ENCODE measurements at places on chromosomes 1 and 21.

- no peak for DNase-seq
Observed at GRCh38 chr21:41695513-41695912, 71.3 kb downstream of the RIPK4 start.

DNA sequence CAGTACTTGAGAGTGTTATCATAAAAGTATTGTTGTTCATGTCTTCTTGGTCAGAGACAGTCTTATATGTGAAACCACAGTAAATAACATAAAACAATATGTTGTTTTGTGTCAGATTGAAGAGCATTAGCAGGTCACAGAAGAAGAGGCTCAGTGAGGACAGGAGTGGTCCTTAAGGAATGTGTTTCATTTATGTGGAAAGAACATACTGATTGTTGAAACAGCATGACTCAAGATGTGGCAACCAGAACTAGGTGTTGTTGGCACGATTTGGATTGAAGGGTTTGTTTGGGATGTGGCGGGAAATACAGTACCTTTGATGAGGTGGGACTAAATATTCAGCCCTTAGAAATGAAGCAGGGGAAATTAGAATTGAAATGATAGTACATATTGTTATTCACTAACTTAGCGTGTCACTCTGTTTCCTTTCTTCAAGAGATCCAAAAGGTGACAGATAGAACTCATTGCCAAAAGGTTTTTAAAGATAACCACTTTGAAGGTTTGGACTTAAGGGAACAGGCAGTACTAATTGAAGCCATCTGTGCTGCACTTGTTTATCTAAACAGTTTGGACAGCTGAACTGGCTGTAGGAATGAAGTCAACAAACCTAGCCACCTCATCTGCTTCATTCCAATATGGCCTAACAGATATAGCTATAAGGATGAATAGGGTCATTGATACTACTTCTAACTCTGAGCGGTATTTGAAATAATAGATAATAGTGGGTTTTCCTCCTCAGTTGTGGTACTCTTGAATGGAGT lies 14.4 kb downstream of the RALGPS2 start:
- no peak for DNase-seq

DNA sequence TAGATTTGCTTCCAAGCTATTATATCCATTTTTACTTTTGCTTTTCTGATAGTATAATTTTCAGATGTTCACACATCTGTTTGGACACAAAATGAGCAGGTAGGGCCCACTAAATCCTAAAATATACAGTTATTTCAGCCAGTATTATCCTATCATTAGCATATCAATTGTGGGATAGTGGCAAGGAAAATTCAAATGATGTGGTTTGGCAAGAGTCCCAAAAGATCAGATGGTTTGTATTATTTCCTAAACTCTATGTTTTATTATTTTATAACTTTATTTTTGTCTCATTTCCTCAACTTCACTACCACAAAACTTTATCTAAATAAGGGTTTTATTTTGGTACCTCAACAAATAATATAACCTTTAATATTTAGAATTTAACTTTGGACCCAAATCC lies 1659.6 kb downstream of the NCAM2 start:
- DNase-seq = no peak

DNA sequence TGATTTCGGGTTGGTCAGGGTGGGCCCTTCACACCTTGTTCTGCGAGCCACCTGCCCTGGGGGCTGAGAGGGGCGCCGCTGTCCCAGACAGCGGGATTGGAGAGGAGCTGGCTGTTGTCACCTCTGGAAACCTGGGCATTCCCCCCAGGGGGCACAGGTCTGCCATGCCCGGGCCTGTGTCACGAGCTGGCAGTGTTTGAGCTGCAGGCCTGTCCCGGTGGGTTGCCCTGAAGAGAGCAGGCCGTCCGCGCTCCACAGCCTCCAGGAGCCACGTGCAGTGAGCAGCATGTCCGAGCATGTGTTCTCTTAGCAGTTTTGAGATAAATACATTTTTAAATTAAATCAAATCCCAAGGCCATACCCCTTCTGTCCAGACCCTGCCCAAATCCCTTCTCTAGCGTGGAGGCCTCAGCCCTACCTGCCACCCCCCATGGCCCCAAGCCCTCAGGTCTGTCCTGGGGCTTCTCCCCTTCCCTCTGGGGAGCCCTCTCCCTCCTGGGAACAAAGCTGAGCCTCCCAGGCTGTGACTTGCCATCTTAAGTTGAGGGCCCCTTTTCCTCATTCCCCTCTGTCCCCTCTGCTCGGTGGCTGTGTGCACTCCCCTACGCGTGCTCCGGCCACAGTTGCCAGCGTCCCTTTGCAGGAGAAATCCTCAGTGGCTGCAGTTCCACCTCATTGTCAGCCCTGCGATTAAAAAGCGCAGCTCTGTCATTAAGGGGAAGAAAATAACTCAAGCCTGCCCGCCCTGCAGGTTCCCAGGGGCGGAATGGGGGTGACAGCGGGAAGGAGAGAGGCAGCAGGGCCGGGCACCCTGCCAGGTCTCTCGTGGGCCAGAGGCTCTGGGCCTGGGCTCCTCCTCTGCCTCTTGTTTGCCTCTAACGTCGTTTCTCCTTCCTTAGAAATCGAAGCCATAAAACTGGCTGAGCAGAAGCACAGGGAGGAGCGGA lies 26.6 kb downstream of the SLX9 start:
- DNase-seq = no peak

GRCh38 chr1:56413671-56414199 lies 165.6 kb downstream of the PLPP3 start:
- DNase-seq = no peak

- DNase-seq = no peak
Observed at GRCh38 chr1:13860031-13860430, 160.0 kb downstream of the PRDM2 start.

GRCh38 chr1:170618421-170618820 lies 45.5 kb upstream of the PRRX1 start:
- no peak for DNase-seq

DNA sequence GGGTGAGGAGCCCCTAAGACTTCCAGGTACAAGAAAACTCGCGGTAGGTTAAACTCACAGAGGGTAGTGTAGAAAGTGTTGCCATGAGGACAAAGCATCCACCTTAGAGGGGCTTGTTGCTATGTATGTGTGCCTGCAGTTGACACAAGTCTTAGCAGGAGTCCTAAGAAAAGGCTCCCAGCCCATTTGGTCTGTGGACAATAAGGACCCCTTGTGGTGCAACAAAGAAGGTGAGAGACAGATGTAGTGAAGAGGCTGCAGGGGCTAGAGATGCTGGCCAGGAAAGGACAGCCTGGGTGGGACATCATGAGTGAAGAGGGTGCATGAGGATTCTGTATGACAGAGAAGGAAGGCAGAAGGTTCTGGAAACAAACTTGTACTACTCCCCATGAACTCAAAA lies 36.3 kb upstream of the IL10 start:
- no peak for DNase-seq

DNA sequence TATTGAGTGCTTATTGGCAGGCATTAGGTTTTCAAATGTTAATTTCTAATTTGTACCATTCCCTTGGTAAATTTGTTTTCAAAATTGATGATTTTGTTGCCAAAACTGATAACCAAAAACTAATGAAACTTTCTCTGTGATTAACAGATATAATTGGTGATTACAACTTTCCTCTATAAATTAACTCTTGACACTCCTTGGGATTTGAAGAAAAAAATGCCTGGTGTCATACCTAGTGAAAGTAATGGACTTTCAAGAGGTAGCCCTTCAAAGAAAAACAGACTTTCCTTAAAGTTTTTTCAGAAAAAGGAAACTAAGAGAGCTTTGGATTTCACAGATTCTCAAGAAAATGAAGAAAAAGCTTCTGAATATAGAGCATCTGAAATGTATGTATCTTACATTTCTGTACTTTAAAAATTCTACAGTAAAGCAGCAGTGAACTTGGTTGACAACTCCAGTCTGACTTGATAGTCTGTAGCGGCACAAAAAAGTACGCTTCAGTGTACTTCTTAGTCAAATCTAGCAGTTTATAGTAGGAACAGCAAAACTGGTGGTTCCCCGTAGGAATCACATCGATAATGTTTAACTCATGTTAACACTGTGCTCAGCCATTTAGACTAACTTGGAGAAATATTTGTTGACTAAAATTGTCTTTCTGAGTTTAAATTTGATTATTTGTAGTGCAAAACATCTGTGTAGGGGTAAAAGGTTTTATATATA lies 3.0 kb downstream of the USP1 start:
- no peak for DNase-seq

- DNase-seq = no peak
Observed at GRCh38 chr1:62181532-62181931, 13.1 kb upstream of the L1TD1 start.

DNA sequence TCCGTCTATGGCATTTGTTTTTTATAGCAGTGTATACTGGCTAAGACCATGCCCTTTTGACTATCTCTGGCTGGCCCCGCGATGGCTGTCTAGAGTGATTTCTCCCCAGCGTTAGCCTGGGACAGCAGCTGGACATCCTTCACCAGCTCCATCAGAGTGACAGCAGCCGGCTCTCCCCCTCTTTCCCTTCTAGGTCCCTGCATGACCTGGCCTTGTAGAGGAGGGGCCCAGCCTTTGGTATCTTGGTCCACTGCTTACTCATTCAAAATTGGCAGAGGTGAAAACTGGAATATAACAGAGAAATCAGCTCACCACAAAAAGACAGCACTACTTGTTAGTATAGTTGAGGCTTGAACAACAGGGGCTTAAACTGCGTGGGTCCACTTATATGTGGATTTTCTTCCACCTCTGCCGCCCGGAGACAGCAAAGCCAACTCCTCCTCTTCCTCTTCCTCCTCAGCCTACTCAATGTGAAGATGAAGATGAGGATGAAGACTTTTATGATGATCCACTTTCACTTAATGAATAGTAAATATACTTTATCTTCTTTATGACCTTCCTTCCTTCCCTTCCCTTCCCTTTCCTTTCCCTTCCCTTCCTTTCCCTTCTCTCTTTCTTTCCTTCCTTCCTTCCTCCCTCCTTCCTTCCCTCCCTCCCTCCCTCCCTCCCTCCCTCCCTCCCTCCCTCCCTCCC lies 29.4 kb upstream of the B3GALNT2 start:
- no peak for DNase-seq

All from A549 (cell line).